ENCODE measurements at places on chromosomes 4 and X.

DNA sequence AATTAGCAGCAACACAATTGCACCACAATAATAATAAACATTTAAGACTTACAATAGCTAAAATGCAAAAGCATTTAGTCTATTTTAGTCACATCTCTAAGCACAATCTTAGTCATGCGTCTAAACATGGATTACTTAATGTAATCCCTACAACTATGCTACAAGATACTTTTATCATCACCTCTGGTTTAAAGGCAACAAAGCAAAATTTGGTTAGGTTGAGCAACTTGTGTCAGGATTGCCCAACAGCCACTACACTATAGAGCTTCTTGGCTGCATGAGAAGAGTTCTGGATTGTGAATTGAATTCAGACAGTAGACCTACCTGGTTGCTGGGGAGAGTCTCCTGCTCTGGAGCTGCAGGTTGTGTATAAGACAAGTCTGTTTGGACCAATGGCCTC is 146.5 kb upstream of the PUDP start:
- no peak for DNase-seq

DNA sequence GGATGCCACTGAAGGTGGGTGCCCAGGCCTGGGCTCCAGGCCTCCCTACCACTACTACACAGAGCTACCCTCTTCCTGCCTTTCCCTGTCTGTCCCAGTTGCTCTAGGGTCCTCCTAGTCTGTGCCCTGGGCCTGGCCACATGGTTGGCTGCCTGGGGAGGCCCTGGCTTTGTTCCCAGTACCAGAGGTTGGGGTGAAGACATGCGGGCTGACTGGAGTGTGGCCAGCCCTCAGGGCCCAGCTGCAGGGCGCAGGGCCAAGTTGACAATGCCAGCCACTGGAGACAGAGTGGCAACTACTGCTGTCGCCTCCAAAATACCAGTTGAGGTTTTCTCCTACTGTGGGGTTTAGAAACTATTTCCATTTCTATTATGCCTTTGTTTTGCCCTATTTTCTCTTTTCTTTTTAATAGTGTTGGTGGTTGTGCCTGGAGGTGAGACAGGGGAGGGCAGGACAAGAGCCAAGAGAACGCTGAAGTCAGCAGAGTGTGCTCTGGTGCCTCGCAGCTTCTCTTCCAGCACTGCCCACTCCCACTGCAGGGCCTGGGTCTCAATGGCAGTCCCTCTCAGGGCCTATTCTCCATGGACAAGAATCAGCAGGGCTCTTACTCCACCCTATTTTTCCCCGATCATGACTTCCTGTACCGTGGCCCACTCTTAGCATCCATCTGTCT is 32.2 kb upstream of the XPNPEP2 start:
- DNase-seq = no peak

- peak; percentile 62 for DNase-seq
These were observed 64.6 kb upstream of the ENPP6 start for GRCh38 chr4:184282251-184282713.

- DNase-seq = no peak
These were observed 42.7 kb downstream of the CNOT6L start for GRCh38 chr4:77776182-77777134.

- no peak for DNase-seq
These were observed 94.9 kb downstream of the EMCN start for GRCh38 chr4:100422894-100423293.

- peak; percentile 9 for DNase-seq
These were observed 63.0 kb upstream of the ZXDB start for GRCh38 chrX:57528670-57529255.

DNA sequence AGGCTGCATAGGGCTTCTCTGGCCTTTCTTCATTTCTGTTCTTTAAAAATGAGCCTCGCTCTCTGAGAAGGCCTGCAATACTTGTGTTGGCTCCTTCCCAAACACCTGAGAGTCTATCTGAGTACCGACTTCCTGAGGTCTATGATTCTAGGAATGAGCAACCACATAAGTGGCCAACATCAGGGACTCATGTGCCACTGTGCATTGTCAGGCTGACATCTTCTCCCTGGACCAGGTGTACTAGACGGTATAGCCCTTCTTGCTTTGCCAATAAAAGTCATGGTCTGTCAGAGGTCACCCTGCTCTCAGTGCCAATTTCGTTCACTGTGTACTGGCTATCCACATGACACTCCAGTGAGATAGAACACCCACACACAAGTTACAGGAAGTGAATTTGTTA is 67.4 kb upstream of the EPHA5 start:
- DNase-seq = no peak

DNA sequence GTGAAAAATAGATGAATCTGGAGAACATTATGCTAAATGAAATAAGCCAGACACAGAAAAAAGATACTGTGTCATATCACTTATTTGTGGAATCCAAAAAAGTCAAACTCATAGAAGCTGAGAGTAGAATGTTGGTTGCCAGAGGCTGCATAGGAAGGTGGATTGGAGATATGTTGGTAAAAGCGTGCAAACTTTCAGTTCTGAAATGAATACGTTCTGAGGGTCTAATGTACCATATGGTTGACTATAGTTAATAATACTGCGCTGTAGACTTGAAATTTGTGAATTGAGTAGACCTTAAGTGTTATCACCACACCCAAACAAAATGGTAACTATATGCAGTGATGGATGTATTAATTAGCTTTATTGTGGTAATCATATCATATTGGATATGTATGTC is 45.0 kb upstream of the UPRT start:
- no peak for DNase-seq

- DNase-seq = peak; percentile 38
These were observed 2.4 kb upstream of the FGFRL1 start for GRCh38 chr4:1008840-1009541.

GRCh38 chr4:47017081-47017480 is 14.3 kb upstream of the GABRB1 start:
- DNase-seq = no peak

DNA sequence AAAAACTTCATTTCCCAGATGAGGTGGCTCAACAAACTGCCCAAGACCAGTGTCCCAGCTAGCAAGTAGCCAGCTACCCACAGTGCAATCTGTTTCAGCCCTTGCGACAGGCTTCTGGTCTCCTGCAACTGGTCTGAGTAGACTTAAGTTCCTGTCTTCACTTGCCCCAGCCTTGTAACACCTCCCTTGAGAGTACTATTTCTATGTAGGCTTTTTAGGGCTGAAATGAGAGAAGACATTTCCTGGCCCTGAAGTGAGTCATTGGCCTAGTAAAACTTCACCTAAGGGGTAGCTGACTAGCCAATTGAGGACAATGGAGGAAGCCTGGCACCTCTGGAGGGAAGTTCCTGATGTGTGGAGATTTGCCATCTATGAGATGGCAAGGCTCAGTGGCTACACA is 80.1 kb upstream of the STIM2 start:
- DNase-seq = no peak

DNA sequence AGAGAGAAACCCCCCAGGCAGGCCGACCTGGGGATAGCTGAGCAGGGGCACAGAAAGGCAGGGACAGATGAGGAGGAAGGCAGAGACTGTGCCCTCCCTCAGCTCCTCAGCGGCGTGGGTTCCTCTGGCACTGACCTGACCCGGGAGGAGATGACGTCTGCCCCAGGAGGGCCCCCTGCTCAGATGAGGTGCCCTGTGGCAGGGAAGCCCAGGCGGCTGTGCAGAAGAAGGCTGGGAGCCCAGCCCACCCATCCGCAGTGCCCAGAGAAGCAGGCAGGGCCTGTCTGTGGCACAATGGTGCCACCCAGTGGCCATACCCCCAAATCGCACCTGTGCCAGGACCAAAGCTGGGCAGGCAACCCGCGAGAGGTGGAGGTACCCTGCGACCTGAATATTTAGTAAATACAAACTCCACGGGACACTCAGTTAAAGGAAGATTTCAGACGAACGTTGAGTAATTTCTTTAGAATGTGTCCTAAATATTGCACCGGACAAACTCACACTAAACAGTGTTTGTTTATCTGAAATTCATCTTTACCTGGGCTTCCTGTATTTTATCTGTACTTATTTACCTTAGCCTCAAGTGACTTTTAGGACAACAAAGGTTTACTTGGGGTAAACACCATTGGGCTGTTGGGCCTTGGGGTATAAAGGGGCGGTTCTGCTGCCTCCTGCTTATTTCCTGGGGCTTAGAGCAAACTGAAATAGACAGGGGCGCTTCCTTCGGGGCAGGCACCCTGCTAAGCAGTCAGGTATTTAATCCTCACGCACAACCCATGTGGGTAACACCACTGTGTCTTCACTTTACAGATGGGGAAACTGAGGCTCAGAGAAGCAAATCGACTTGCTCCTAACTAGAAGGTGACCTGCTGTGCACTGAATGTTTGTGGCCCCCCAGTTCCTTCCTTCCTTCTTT is 46.5 kb upstream of the HMX1 start:
- DNase-seq = peak; percentile 69

- no peak for DNase-seq
These were observed 43.6 kb upstream of the UCP1 start for GRCh38 chr4:140612357-140612756.

DNA sequence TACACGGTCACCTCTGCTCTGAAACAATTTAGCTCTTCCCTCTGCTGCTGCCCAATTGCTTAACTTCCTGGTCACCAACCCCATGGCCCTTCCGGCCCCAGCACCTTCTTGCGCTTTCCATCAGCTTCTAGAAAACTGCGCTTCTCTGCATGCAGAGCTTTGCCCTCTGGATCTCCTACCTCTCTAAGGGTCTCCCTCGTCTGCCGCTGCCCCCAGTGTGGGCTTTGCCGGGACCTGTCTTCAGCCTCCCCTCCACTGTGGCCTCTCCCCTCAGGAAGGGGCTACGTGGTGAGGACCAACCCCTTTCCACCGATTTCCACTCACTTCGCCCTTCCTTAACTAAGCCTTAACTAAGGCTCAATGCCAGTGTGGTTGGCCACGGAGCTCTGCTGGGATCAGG is 94.6 kb downstream of the DCTD start:
- DNase-seq = no peak

DNA sequence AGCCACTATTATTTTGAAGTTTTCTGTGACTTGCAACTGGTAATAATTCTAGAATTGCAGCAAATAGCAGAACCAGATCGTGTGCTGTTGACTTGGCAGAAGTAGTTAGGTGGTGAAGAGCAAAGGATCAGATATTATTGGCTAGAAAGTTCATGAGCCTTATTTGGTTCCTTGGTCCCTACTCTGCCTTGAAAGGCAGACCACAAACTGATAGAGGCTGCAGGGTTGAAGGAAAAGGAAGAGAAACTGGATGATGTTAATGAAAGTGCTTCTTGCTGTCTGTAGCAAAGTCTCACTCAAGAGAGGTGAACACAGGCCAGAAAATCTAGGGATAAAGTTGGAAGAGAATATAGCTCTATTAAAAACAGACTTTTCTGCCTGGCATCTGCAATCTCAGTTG is 41.2 kb upstream of the RNF150 start:
- no peak for DNase-seq

DNA sequence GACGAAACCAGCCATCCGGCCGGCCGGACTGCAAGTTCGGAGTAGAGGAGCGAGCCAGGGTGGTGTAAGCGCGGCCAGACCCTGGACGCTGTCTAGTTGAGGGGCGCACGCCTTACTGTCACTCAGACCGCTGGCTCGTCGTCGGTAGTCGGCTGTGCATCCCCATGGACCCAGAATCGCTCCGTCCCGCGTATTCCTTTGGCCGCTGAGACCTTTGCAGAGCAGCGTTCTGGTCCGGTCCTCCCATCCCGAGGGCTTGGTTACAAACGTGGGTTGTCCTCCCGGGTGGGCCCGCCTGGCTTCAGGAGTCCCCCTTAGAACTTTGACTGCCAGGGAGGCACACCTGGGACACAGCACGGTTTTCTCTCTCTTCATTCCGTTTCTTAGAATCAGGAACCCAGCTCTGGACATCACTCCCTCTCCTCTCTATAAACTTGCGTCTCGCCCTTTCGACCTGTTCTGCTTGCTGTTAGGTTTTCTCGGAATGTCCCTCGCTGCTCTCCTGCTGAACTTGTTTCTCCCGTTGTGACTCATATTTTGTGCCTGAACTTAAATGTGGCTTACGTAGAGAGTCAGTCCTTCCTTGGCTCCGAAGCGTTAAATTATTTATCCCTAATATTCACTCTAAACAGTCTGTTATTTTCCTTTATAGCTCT is 672 bp downstream of the PGM2 start:
- no peak for DNase-seq

DNA sequence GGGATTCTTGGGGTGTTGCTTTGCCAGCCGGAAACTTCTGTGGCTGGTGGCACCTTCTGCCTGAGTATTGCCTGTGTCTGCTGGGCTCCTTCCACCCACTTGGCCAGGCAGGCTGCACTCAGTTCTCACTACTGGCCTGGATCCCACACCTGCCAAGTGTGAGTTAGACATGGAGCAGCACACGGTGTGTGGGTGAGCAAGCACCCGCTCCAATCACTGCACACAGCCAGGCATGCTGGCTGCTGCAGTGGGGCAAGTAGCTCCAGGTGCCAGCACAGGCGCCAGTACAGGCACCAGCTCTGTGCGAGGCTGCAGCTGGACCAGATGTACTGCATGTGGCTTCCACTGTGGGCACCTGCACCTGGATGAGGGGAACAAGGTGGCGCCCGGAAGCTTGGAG is 23.9 kb downstream of the DCUN1D4 start:
- DNase-seq = no peak

- DNase-seq = no peak
These were observed 248.1 kb downstream of the EVC2 start for GRCh38 chr4:5460106-5460801.

- DNase-seq = no peak
These were observed 108.6 kb downstream of the DHX15 start for GRCh38 chr4:24475756-24476155.

DNA sequence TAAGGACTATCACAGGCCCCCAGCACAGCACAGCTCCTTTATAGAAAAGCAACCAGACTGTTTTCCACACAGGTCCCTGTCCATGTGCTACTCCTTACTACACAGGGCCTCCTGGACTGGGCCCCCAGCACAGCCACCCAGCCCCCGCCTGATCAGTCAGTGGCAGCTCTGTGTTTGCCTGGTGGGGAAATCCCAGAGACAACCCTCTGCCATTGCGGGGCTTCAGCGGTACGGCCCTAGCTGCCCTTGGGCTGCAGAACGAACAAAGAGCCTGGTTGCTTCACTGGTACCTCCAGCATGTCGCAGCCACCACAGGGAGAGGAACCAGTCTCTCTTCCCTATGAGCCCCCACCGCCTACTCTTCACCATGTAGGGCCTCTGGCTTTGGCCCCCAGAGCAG is 30.7 kb downstream of the CBR4 start:
- DNase-seq = no peak

GRCh38 chrX:65195621-65196020 is 219.4 kb upstream of the ZC4H2 start:
- DNase-seq = no peak

GRCh38 chr4:38819569-38819968 is 15.0 kb upstream of the TLR1 start:
- no peak for DNase-seq

DNA sequence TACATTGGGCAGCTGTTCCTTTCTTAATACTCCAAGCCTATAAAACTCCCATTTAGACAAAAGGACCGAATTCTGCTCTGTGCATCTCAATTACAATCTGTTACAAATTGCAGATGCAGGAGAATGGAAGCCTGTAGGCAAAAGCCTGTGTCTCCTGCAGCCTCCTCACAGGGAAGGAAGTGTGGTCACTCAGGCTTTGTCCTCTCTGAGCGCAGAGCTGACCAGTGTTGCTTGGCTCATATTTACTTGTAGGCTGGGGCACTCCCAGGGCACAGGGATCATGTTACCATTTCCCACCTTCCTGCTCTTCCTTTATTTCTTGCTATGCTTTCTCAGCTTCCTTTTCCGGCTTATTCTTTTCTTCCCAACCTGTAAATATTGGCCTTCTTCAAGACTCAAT is 15.7 kb downstream of the SUPT20HL2 start:
- no peak for DNase-seq

GRCh38 chr4:88158489-88159228 is at the start of gene ABCG2:
TSS of gene ABCG2 (minus strand) at chr4:88158639. CDS start at chr4:88139995, 18,644 bp downstream.
- DNase-seq = peak; percentile 55

Measured in activated naive CD4-positive, alpha-beta T cell treated with Interleukin-2 at 50 U/mL for 16 hours (primary cell).